ENCODE measurements at places on chromosomes 1 and 21. TPM values are rescaled to one million over a fixed set of nuclear protein-coding genes. Genes with fewer than 3 reads are reported as not detected.

CYP2J2 gene
- 0.58 TPM for total RNA-seq

MR1 gene
- total RNA-seq, result 0.64 TPM

DNA sequence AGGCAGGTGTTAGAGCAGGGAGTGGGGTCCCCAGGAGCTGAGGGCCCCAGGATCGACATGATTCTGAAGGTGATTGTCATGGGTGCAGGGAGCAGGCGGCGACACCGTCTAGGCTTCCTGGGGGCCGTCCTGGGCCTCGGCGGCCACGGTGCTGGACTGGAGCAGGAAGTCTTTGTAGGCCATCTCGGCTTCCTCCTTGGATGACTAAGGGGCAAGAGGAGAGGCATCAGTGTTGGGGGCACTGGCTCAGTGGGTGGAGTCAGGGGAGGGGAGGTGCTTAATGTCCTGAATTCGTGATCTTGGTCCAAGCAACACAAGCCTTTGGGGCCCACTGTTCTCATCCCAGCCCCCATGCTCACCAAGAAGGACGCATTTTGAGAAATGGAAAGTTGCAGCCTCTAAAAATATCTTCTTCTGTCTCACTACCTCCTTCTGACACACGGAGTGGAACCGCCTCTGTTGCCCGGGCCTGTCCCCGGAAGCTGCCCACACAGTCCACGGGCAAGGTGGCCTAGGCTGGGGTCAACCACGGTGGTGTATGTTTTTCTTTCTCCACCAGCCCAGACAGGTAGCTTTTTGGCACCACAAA is 8.6 kb upstream of the FCMR start:
- H3K27me3 ChIP-seq, result peaks cover 5% of the 10 kb centered on the region
- H3K36me3 ChIP-seq, result no peaks in the 10 kb centered on the region
- no peak overlapping the region for H3K27ac ChIP-seq
- H3K4me3 ChIP-seq, result no peak overlapping the region
- H3K4me1 ChIP-seq, result no peaks in the 10 kb centered on the region
- no peak for DNase-seq

DNA sequence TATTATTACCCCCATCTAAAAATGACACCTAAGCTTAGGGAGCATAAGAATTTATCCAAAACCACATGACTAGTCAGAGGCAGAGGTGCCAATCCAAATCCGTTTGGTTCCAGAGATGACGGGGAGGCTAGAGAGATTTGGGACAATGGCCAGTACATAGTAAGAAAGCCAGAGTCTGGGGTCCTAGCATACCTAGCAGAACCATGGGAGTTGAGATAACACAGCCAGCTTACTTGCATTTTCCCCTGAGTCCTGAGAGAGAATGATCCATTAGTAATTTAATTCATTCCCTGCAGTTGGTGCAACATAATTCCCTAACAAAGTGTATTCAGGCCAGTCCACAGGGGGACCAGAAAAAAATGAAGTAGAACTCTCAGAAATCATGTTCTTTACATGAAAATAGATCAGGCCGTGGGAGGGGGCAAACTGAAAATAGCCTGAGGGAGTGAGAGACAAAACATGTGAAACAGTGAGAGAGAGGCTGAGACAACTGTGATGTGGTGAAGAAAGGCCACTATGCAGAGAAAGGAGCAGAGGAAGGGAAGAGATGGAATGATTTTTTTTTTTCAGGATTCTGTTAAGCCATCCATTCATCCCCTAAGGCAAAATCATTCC is 243.3 kb downstream of the BRINP2 start:
- H3K36me3 ChIP-seq, result no peaks in the 10 kb centered on the region
- peaks cover 14% of the 10 kb centered on the region for H3K27me3 ChIP-seq
- H3K4me3 ChIP-seq, result no peak overlapping the region
- DNase-seq, result no peak
- no peak overlapping the region for H3K27ac ChIP-seq
- peaks cover 4% of the 10 kb centered on the region for H3K4me1 ChIP-seq

GRCh38 chr1:106292130-106292529 is 764.3 kb upstream of the PRMT6 start:
- H3K36me3 ChIP-seq, result no peaks in the 10 kb centered on the region
- H3K4me3 ChIP-seq, result no peak overlapping the region
- DNase-seq, result no peak
- H3K4me1 ChIP-seq, result no peaks in the 10 kb centered on the region
- H3K27me3 ChIP-seq, result no peaks in the 10 kb centered on the region

- no peak overlapping the region for H3K4me3 ChIP-seq
- DNase-seq, result no peak
- no peaks in the 10 kb centered on the region for H3K27me3 ChIP-seq
- H3K4me1 ChIP-seq, result peaks cover 2% of the 10 kb centered on the region
- H3K36me3 ChIP-seq, result no peaks in the 10 kb centered on the region
These were observed 25.5 kb downstream of the SPAG17 start for GRCh38 chr1:118159569-118159968.

GRCh38 chr1:65948609-65949229 is 156.0 kb downstream of the PDE4B start:
- H3K4me1 ChIP-seq, result no peaks in the 10 kb centered on the region
- peaks cover 10% of the 10 kb centered on the region for H3K27me3 ChIP-seq
- DNase-seq, result no peak
- no peak overlapping the region for H3K4me3 ChIP-seq
- peak overlapping the region; percentile 12 for H3K27ac ChIP-seq

- no peaks in the 10 kb centered on the region for H3K36me3 ChIP-seq
- peaks cover 68% of the 10 kb centered on the region for H3K27me3 ChIP-seq
- peaks cover 26% of the 10 kb centered on the region for H3K4me1 ChIP-seq
- peak overlapping the region; percentile 42 for H3K27ac ChIP-seq
These were observed 162.6 kb downstream of the RUNX1 start for GRCh38 chr21:34886240-34887104.

DNA sequence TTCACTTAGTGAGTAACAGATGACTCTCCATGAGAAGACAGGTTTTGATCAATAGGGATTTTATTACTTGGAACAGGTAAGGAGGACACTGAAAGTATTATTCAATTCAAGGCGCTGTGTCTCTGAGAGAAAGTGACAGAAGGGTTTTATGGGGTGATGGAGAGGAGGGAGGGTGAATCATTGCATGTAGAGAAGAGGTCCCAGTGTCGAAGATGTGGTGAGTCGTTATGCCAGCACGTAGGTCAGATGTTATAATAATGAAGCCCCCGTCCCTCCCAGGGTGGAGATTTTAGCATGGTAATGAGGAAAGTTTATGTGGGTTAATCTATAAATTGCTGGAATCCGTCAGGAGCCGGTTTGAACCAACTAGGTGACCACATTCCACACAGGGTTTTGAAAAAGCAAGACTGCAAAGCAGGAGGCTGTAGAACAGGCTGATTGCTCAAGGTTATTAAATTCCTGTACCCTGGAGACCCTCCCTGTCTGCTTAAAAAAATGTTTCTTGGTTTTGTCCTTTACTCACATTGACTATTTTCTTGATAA is 586.4 kb upstream of the TMPRSS15 start:
- H3K4me3 ChIP-seq, result no peak overlapping the region
- no peak for DNase-seq
- H3K27ac ChIP-seq, result no peak overlapping the region

DNA sequence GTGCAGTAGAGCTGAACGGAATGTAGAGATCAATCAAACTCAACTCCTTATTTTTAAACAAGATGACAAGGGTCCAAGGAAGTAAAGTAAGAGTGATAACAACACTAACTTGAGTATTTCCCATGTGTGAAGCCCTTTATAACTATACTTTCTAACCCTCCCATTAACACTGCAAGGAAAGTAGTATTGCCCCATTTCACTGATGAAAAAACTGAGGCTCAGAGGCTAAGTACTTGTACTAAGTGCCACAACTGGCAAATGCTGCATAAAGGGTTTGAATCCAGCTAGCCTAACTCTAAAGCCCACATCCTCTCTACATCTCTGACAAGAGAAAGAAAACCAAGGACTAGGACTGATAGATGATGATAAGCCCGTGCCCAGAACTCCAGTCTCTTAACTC is 8.2 kb upstream of the GJA5 start:
- no peaks in the 10 kb centered on the region for H3K36me3 ChIP-seq
- no peak overlapping the region for H3K4me3 ChIP-seq
- H3K27me3 ChIP-seq, result peaks cover 35% of the 10 kb centered on the region
- DNase-seq, result no peak
- peaks cover 1% of the 10 kb centered on the region for H3K4me1 ChIP-seq
- no peak overlapping the region for H3K27ac ChIP-seq

GRCh38 chr1:225941187-225941941 is at the start of gene LEFTY2:
Gene LEFTY2, minus strand, starts transcription at chr1:225941220. Its CDS starts 80 bp downstream, at chr1:225941140.
- H3K36me3 ChIP-seq, result no peaks in the 10 kb centered on the region
- H3K4me3 ChIP-seq, result peak within 1 kb of the TSS; percentile 29
- H3K4me1 ChIP-seq, result peaks cover 9% of the 10 kb centered on the region
- peaks cover 35% of the 10 kb centered on the region for H3K27me3 ChIP-seq
- peak within 1 kb of the TSS; percentile 69 for H3K27ac ChIP-seq
